ENCODE measurements at places on chromosomes 1 and 21.

- no peak for DNase-seq
Observed at GRCh38 chr1:70324683-70325082, 29.8 kb downstream of the ANKRD13C start.

DNA sequence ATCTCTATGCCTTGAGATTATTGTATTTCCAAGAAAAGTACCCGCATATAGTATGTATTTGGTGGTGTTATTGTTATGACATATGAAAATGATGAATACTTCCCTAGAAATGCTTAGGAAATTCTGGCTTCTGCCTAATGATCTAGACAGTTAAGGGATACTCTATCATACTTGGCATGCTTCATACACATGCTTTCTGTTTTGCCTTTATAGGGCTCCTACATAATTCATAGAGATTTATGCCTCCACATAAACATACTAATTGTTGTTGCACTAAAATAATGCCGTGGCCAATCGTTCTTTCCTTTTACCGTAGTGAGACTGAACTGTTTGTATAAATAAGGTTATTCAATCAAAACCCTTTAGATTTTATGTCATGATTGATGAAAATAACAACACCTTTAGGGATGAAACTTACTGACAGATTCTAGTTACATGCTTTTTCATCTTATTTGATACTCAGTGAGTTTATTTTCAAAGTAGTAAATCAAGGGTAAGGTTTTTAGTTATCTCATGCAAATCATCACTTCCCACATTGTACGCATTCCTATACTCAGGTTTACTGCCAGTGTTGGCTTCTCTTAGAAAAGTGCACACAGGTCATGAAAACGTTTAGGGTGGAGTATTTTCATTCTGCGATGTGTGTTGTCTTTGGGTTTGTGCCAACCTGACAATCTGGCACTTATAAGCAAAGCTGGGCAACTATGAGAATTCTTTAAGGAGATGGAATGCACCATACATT is 40.5 kb upstream of the SCYL3 start:
- no peak for DNase-seq

GRCh38 chr1:109821831-109822745 is 58.4 kb upstream of the EPS8L3 start:
- no peak for DNase-seq

DNA sequence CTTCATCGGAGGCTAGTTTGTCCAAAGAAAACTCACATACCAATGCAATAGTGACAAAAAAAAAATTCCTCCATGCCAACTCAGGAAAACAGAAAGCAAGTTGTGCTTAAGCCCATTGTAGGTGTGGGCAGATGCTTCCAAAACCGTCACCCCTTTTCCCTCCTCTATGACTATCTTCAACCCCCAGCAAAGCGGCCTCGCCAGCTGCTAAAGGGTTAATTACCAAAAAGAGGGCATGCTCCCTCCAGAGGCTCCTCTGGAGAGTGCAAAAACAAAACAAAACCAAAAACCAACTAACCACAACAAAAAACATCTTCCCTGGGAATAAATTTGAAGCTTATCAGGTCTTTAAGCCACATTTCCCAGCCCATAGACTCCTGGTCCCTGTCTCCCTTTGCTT is 1.2 kb downstream of the LMOD1 start:
- no peak for DNase-seq

Data from activated CD4-positive, alpha-beta T cell treated with anti-CD3 and anti-CD28 coated beads, Interleukin-2, amount 10 ng/mL, durations not matched to agents 7 days and 5 days (primary cell).